Heart right ventricle (tissue), 16 donors: ENCODE measurements at places on chromosomes 1 and 21. TPM values are rescaled to one million over a fixed set of nuclear protein-coding genes. Genes with fewer than 3 reads are reported as not detected.

CELA3B gene
- 1.1 TPM for total RNA-seq

IRF6 gene
- 44.0 TPM for total RNA-seq

MARK1 gene
- total RNA-seq = 13.4 TPM

DHCR24 gene
- total RNA-seq = 12.7 TPM

PLOD1 gene
- total RNA-seq = 52.3 TPM

SMCP gene
- not detected for total RNA-seq

NCF2 gene
- 5.9 TPM for total RNA-seq

GNG5 gene
- total RNA-seq = 167 TPM

CCSAP gene
- 2.5 TPM for total RNA-seq

TMEM269 gene
- not detected for total RNA-seq

DBT gene
- total RNA-seq = 35.5 TPM

FMN2 gene
- total RNA-seq = 0.70 TPM

SYPL2 gene
- 26.8 TPM for total RNA-seq
